ENCODE measurements at places on chromosomes 3 and 15. TPM values are rescaled to one million over a fixed set of nuclear protein-coding genes. Genes with fewer than 3 reads are reported as not detected.

- peak; percentile 57 for DNase-seq
Measured at GRCh38 chr3:169146179-169146665, 517.3 kb downstream of the MECOM start.

- DNase-seq, result no peak
Measured at GRCh38 chr3:119901148-119901547, 119.2 kb downstream of the NR1I2 start.

DNA sequence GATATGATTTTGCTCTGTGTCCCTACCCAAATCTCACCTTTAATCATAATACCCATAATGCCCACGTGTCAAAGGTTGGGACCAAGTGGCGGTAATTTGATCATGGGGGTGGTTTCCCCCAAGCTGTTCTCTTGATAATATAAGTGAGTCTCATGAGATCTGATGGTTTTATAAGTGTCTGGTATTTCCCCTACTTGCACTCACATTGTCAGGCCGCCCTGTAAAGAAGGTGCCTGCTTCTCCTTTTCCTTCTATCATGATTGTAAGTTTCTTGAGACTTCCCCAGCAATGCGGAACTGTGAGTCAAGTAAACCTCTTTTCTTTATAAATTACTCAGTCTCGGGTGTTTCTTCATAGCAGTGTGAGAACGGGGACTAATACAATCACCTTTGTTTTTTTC, 279.8 kb downstream of the ARPP21 start:
- DNase-seq, result no peak

DNA sequence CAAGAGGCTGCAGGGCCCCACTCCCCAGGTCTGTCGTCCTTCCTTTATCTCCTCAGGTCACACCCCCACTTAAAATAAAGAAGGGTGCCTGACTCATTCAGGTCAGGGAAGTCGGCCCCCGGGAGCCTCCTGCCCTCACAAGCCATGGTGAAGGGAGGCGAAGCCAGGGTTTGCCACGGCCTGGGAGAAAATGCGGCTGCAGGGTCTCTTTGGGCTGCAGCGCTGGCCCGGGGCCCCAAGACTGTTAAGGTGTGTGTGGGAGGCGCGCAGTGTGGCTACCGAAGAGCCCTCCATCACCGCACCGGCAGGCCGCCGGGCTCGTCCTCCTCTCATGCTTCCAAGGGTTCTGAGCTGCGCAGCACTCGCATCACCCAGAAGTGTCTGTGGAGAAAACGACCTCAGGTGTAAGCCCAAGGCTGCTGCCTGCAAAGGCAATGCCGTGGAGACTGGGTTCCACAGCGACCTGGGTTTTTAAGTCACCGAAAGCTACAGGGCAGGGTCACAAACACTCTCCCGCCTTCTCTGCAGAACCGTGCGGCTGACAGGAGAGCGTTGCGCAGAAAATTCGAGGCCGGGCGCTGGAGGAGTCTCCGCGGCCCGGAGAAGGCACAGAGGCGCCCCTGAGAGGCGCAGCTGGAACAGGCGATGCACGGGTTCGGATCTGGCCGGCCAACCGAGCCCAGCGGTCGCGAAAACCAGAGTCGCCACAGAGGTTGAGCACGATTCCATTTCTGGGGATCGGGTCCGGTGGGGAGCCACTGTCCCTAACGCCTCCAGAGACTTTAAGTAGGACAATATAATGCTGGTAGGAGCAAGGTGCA, 8.7 kb downstream of the FOXL2 start:
- DNase-seq, result no peak

- DNase-seq, result no peak
Measured at GRCh38 chr3:39185326-39185958, 7.0 kb downstream of the XIRP1 start.

DNA sequence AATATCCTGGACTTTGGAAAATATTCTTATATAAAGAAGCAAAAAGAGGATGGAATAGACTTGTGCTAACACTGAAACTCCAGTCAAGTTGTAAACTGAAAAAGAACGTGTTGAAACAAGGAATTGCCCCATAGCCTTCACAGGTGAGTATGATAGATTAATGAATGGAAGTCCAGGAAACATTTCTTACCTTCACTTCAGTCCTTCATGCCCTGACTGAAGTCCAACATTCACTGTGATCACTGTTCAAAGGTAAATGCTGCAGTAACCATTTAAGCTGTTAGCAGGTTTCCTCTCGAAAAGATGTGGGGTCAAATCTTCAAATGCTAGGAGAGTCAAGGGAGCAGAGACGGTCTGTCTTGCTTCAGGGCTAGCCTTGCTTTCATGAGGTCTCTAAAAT, 46.1 kb downstream of the SLC30A4 start:
- DNase-seq, result no peak

DNA sequence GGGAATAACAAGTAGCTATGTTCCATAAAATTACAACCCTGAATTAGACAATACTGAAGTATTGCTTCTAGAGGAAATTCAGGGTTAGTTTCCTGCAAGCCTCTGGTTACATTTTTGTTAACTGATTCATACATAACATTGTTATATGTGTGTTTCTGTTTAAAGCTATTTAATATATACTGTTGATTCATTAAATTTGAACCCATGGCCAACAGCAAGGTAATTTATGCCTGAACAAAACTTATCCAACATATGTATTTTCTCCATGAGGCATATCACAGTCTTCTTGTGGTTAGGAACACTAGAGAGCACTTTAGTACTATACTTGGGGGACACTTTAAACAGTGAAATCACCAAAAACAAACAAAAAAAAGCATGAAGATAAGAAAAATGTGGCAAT, 47.7 kb upstream of the PTX3 start:
- DNase-seq, result no peak

- no peak for DNase-seq
Measured at GRCh38 chr3:195134431-195134830, 136.5 kb downstream of the XXYLT1 start.

DNA sequence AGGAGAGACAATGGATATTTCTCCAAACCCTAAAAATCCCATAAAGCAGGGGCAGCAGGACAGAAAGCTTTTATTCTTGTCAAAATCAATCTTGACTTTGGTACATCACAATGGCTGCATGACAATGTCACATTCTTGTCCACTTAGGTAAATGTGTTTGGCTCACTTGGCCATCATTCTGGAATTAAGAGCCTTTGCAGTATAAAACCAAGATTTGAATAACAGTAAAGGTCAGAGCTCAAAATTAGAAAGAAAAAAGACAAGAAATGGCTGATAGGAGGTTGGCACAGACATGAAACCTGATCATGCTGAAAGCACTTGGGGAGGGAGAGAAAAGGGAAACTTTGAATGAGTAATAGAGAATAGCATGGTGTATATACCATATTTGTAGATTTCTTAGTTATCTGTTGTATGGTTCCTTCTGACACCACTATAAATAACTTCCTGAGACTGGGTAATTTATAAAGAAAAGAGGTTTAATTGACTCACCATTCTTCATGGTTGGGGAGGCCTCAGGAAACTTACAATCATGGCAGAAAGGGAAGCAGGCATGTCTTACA, 158.5 kb upstream of the SGO1 start:
- DNase-seq, result no peak

- DNase-seq, result no peak
Measured at GRCh38 chr15:87874896-87875711, 381.4 kb downstream of the NTRK3 start.

DNA sequence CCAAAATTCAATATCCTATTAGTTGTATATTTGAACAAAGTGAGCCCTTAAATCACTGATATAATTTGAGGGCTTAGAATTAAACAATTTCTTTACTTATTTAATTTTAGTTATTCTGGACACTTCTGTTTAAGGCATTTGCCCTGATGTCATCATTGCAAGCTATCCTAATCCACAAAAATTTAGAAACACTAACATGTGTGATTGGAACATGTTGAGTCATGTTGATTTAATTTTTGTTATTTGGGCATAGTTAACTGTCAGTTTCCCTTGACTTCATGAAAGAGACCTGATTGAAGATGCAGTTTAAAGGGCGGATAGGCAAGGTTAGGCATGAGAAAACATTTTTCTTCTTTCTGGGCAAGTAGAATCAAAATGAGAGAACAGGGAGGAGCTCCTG, 682.6 kb downstream of the ROBO1 start:
- DNase-seq, result no peak

- DNase-seq, result no peak
Measured at GRCh38 chr15:41465822-41466421, 27.8 kb upstream of the ITPKA start.

DNA sequence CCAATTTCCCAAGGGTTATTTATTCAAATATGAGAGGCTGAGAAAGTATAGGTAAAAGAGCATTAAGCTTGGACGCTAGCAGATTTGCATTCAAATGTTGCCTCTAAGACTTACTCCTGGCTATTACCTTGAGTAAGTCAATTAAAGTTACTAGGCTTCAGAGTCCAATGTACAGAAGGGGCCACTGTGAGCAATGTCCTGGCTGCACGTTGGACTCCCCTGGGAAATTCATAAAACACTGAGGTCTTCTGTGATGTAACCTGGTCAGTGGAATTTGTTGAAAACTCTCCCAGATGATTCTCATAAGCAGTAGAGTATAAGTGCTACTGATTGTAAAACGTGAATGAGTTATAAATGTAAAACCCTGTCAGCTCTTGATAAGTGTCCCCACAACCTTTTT, 295.3 kb downstream of the NEK10 start:
- DNase-seq, result no peak

GRCh38 chr3:186105543-186105942, 3.3 kb downstream of the ETV5 start:
- no peak for DNase-seq

DNA sequence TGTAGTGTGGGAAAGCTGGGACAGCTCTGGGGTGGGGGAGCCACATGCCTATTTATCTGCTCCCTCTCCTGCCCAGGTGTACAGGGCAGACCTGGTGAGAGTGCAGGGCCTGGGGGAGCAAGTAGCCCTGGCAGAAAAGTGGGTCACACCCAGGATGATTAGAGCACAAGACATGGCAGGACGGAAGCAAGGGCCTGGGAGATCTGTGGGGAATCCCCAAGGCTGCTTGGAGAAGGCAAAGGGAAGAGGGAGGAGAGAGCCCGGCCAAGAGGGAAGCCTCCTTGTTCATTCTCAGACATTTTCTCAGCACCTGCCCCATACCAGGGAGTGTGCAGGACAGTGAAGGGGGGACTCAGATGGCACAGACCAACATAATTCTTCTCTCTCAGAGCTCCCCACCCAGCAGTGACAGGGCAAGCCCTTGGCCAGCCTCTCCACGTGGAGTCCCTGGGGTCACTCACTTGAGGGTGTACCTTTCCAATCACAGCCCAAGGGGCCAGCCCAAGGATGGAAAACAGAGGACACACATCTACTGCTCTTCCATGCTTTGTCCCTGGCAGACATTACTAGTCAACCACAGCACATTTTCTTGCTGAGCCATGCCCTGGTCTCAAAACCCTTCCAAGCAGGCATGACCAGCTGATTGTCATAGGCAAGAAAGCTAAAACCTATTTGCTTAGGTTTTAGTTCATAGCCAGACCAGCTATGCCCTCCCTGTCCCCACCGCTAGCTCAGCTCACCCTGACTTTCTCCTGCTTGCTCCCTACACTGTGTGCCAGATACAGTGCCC, 4.9 kb upstream of the DUSP7 start:
- DNase-seq, result no peak

GRCh38 chr3:64289622-64290021, 64.4 kb upstream of the PRICKLE2 start:
- DNase-seq, result no peak

GRCh38 chr3:141959589-141960554, 83.4 kb downstream of the ATP1B3 start:
- no peak for DNase-seq

DNA sequence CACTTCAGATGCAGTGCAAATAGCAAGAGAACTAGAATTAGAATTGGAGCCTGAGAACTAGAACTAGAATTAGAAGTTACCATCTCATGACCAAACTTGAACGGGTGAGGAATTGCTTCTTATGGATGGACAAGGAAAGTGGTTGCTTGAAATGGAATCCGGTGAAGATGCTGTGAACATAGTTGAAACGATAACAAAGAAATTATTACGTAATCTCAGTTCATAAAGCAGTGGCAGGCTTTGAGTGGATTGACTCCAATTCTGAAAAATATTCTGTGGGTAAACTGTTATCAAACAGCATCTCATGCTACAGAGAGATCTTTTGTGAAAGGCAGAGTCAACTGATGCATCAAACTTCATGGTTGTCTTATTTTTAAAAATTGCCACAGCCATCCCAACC, 48.0 kb upstream of the GSK3B start:
- no peak for DNase-seq

DNA sequence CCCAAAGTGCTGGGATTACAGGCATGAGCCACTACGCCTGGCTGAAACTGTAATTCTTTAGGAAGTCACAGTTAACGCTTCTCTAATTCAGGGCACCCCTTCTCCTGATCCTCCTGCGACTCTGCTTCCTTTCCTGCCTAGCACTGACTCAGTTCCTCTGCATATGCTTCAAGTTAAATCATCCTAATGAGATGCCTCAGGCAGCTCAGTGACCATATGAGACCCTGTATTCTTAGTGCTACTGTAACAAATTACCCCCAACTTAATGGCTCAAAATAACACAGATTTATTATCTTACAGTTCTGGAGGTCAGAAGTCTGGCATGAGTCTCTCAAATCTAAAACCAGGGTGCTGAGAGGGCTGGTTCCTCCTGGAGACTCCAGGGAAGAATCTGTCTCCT, 271.8 kb upstream of the LYSMD4 start:
- DNase-seq, result no peak

DNA sequence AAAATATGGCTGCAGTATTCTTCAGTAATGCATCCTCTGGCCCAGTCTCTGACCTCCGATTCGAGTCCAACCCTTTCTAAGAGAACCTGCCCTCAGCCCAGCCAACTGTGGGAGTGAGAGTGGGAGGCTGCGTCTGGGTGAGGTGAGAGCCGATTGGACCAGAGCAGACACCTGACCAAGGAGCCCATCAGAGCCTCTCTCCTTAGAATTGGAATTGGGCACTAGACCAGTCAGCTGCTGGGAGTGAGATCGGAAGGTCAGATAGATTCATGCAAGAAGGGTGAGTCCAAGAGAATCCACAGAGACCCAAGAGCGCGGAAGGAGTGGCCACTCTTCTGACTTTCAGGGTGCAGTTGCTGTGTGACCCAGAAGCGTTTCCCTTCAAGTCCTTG, 10.2 kb downstream of the RASL12 start:
- DNase-seq, result no peak

DNA sequence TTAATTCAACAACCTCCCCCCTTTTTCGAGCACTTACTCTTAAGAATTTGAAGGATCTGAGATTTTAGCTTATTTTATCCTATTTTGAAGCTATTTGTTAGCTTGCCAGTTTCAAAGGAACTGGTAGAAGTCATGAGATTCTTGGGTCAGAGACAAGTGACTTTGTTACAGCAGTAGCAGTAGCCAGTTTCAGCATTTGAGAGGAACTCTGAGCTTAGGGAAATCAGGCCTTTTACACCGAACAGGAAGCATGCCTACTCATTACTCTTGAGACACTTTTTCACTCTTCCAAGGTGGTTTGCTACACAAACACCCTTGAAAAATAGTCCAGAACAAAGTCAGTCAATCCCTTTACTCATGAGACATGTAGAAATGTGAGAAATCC, 24.5 kb upstream of the TM4SF1 start:
- DNase-seq, result no peak

- no peak for DNase-seq
Measured at GRCh38 chr3:150433347-150433746, 25.2 kb downstream of the TSC22D2 start.

The CEP152 gene
- 2.3 TPM for total RNA-seq

The NR1I2 gene
- not detected for total RNA-seq

The LDHAL6B gene
- not detected for total RNA-seq

The LACTB gene
- 41.5 TPM for total RNA-seq

The ANKRD34C gene
- total RNA-seq, result not detected

The PCSK6 gene
- total RNA-seq, result 48.8 TPM

The HHATL gene
- not detected for total RNA-seq

The CX3CR1 gene
- total RNA-seq, result not detected

The EIF4E3 gene
- 2.9 TPM for total RNA-seq

The ARHGEF26 gene
- 0.63 TPM for total RNA-seq

The NAA50 gene
- 101 TPM for total RNA-seq

The TTC23 gene
- total RNA-seq, result 6.7 TPM

The SH2D7 gene
- not detected for total RNA-seq

The SLC12A1 gene
- not detected for total RNA-seq

Measured in MG63 (cell line).